SK-N-DZ (cell line): ENCODE measurements at places on chromosomes 1 and 21.
A peak's percentile ranks its signal among the peaks of the same experiment; 100 is the strongest.

DNA sequence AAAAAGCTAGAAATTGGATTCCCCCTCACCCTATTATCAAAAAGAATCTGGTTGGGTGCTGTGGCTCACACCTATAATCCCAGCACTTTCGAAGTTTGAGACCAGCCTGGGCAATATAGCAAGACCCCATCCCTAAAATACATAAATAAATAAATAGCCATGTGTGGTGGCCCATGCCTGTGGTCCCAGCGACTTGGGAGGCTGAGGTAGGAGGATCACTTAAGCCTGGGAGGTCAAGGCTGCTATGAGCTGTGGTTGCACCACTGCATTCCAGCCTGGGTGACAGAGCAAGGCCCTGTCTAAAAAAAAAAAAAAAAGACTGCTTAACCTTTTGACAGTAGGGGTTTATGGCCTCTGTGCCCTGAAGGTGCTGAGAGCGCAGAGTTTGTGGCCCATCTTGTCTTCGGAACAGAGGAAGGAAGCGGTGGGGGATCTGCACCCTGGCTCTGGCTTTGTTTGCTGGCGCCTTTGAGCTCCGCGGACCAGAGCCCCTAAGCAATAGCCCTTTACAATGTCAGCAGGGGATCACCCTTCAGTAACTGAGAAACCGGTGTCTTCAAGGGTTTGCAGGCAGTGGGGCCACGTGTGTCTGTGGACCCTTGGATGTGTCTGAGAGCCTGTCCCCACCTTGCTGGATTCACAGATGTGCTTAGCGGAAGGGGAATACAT, 22.1 kb downstream of the SLC2A7 start:
- DNase-seq = no peak

GRCh38 chr21:14888202-14888601, 176.6 kb downstream of the NRIP1 start:
- no peak for DNase-seq

DNA sequence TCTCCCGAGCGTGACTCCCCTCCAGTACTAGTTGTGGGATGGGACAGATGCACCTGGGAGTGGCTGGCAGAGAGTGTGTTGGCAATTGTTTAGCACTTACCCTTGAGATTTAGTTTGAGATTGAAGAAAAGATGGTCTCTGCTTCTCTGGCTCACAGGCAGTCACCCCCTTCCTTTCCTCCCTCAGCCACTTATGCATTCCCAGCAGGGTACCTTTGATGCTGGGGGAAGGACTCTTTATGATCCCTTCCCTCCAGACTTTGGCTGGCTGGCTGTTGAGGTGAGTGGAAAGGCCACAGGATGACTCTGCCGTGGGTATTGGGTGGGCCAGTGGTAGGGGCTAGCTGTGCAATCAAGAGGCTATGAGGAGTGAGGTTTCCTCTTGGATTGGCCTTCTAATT, 236.8 kb downstream of the CAMTA1 start:
- no peak for DNase-seq

DNA sequence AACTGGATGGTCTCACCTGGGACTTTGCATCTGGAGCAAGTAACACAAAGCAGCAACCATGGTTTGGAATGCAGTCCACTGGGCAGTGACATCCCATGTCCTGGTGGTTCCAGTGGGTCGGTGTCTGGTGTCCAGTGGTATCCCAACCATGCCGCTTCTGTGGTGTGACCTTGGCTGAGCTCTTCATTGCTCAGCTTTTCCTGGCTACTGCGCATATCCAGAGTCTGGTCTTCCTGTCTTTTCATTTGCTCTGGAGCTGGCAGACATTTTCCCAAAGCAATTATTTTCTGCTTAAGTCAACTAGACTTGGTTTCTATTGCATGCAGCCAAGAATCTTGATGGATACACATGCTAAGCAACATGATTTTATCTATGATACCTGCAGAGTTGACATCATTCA, 28.4 kb upstream of the CD2 start:
- DNase-seq = no peak

DNA sequence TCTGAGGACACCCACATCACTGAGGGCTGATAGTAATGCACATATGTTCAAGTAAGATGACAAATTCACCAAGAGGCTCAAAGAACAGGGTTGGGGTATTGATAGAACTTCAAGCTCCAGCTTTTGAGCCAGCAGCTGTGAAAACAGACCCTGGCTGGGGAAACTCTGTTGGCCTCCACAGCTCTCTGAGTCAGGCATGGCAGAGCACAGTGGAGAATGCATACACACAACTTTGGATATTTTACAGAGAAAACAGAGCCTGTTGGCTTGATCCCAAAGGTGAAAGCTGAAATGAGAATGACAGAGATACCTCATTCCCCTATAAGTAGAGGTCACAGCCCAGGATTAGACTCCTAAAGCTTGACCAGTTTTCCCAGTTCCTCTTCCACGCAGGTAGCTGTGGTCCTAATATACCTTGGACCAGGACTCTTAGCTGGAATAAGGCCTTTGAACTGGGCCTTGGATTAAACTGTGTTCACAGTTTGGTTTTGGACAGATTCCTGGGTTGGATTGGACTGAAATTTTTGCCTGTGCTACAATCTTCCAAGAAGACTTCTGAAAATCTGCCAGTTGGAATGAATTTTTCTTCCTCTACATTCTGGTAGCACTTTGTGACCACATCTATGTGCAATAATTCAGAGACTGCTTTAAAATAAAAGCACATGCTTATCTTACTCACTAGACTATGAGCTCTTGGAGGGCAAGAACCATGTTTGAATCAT, 101.6 kb upstream of the HMGB4 start:
- DNase-seq = no peak

DNA sequence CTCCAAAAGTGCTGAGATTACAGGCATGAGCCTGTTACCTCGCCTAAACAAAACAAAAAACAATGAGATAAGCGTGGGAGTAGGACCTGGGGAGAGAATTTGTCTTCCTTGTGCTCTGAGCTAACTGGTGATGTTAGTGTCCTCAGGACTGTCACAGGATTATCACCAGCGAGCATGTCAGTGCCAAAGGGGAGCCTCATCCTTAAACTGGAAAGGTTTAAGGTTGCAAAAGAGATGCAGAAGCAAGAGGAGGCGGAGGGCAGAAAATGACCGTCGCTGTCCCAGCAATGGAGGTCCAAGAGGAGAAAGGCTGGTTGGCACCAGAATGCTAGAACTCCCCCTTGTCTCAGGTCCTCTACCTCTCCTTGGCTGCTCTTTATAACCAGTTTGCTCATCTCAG, 3.9 kb downstream of the SYPL2 start:
- no peak for DNase-seq

- no peak for DNase-seq
Measured at GRCh38 chr1:221708987-221709386, 32.9 kb downstream of the DUSP10 start.

DNA sequence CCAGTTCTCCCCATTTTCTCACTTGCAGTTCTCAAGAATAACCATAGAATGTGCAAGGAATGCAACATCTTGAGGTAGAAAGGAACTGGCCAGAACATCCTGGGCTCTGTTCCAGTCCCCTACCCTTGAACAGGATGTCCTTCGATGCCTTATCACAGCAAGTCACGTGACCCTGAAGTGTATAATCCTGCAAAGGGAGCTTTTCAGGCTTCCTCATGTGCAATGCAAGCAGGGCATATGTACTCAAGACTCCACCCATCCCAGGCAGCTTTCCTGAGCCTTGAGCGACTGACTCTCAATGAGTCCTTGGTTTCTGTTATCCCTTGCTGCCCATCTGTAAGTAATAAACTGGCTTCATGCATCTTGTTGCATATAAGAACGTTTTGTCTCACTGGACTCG, 311.0 kb downstream of the MRPL39 start:
- no peak for DNase-seq

GRCh38 chr1:89367221-89367620, 3.4 kb downstream of the GBP6 start:
- no peak for DNase-seq

DNA sequence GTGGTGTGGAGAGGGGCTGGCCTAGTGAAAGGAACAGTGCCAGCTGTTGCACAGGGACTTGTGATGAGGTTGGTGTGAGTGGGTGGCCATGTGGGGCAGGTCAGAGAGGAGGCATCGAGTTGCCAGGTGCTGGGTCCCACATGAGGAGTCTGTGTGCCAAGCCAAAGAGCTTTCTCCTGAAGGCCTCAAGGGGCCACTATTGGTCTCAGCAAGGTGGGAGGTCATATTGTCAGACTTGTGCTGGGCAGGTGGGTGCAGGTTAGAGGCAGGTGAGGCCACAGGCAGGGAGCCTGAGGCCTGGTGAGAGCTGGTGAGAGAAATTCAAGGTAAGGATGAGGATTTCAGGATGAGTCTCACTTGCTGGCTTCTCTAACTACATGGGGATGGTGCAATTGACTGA, 256.8 kb downstream of the DISC1 start:
- DNase-seq = no peak

- DNase-seq = no peak
Measured at GRCh38 chr1:202964791-202965410, 2.2 kb downstream of the CYB5R1 start.

DNA sequence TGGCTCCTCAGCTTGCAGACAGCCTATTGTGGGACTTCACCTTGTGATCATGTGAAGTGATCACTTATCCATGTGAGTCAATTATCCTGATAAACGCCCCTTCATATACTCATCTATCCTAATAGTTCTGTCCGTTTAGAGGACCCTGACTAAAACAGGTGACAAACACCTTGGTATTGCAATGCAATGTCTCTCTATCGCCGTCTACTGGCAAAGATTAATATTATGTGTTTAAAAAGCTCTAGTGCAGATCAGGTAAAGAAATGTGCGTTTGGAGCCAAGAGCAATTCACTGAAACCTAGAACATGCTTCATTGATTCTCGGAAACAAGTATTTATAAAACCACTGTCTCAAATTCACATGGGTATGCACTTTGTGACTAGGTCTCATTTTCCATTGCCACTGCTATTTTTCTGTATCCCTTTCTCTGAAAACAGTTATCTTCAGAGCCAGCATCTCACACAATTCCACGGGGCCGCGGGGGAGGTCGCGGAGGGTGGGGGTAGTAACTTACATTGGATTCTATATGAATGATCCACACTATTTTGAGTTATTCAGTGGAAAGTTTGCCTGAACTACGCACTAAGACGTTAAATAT, 554.6 kb upstream of the NCAM2 start:
- peak; percentile 9 for DNase-seq

DNA sequence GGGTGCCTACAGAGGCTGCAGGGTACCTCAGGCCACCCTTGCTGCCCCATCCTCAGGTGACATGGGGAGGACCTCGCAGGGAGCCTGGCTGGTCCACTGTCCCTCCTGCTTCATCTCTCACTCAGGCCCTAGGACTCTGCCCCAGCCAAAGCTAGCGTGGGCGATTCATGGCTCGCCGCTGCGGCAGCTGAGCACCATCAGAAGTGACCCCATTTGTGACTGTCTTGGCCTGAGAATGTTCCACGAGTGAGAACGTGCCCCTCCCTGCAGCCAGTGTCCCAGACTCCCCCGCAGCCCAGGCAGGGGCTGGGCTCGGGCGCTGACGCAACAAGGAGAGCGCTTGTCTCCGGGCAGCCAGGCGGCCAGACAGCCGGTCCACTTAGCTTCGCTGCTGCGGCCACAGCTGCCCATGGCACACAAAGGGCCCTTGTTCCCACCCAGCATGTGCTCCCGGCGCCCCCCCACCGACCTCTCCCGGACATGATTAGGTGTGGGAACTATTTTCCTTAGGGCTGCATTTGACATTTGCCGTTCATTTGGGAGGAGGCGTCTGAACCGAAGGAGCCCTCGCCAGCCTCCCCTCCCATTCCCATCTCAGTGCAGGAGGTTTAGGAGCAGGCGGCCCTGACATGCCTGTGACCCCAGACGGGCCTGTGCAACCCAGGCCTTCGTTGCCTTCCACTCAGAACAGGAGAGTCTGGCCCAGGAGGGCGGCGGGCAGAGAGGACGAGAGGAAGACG, 19.3 kb upstream of the POFUT2 start:
- no peak for DNase-seq

- DNase-seq = peak; percentile 69
Measured at GRCh38 chr1:62247391-62248168, 52.9 kb downstream of the L1TD1 start.

GRCh38 chr21:43733529-43734071, 14.7 kb downstream of the PDXK start:
- no peak for DNase-seq
